ENCODE measurements at places on chromosomes 7 and 10.

GRCh38 chr10:122060250-122060649 is 71.3 kb downstream of the TACC2 start:
- no peak for DNase-seq

DNA sequence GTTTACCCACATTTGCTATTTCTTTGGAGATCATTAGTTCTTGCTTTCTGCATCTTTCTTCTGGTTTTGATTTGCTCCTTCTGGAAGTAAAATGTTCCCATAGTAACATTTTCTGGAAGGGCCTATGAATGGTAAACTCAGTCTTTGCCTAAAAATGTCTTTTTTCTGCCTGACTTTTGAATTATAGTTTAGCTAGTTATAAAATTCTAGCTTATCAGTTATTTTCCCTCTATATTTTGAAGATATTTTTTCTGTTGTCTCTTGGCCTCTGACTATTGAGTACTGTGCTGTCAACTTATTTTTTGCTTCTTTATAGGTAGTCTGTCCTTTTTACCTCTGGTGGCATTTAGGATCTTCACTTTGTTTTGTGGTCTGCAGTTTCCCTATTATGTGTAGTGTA is 21.6 kb upstream of the MTURN start:
- DNase-seq, result no peak

DNA sequence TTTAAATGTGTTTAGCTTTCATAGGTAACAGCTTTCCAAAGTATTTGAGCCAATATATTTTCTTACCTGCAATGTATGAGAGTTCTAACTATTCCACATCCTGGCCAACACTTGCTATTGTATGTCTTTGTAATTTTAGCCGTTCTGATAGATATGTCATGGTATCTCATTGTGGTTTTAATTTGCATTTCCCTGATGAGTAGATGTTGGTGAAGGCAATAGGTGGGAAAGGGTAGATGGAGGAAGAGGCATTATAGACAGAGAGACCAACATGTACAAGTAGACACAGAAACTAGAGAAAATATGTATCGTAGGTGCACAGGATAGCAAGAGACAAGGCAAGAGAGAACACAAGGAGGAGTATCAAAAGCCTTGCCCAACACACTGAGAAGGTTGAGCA is 54.8 kb upstream of the CCDC71L start:
- DNase-seq, result no peak

DNA sequence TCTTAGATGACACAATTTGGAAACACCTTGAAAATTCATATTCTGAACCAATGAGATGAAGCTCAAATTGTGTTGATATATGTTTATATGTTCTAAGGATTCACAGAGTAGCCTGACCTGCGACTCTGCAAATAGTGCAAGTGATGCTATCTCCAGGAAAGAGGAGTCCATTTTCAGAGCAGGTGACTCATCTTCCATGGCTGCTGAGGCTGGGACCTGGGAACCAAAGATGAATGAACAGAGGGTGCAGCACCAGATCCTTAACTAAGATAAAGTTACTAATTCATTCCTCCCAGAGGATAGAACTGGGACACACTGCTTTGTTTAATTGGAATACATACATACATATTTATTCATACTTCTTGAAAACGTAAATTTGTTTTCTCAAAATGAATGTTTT is 240.6 kb upstream of the SEMA3C start:
- no peak for DNase-seq

GRCh38 chr10:77274046-77274795 is 363.4 kb downstream of the KCNMA1 start:
- DNase-seq, result no peak

DNA sequence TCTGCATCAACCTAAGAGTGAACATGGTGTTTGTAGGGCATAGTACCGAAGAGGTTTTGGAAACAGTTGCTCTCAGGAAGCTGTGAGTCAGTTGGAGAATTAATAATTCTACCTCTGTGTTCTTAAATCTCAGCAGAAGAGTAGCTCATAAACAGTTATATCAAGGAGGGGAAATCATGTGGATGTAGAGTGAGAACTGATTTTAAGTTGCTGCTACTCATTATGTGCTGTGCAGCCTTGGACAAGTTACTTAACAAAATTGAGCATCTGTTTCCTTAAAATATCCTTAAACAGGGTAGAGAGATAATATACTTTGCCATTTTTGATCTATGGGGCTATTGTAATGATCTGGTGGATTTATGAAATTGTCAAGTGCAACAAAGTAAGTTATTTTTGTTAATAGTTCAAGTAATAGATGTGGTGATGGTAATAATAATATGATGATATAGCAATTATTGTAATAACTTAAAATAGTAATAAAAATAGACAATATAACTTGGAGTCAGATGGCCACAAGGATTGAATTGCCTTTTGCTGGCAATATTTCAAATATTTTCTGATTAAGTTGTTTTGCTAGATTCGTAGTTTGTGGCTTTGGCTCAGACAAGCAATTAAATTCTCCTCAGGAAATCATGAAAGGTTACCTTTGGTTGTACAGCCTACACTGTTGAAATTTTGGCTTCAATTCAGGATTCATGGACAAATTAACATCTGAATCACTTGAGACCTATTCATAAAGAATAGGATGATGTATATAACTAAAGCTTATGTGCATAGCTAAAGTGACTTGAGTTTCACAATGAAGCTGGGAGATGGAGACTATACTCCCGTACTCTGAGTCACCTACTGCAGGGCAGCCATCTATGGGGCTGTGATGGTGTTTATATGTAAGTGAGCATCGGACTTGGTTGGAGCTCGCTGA is 228.5 kb downstream of the CDK14 start:
- no peak for DNase-seq

DNA sequence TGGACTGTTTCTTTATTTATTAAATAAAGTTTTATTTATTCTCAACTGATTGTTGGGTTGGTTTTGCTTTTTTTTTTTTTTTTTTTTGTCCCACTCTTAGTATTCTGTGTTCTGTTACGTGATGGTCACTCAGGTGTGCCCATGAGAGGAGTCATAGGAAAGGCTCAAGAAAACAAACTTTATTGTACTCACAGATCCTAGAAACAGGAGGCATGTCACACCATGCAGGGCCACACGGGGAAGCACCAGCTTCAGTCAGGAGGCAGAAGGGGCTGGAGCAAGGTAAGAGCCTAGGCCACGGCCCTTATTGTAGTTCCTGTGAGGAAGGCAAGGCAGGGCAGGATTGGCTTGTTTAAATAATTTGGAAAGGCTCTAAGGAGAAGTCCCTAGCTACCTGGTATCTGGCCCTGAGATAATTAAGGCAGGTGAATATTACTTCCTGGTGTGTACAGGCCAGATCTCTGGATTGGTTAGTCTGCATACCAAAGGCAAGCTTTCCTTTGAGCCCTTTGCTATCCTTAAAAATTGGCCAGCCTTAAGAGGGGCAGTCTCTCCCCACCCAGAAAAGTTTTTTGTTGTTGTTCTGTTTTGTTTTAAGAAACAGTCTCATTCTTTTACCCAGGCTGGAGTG is 8.3 kb downstream of the ATOH7 start:
- no peak for DNase-seq

GRCh38 chr10:66575251-66575855 is 350.5 kb upstream of the LRRTM3 start:
- DNase-seq, result no peak

GRCh38 chr7:50292763-50293162 is 11.8 kb upstream of the IKZF1 start:
- no peak for DNase-seq

DNA sequence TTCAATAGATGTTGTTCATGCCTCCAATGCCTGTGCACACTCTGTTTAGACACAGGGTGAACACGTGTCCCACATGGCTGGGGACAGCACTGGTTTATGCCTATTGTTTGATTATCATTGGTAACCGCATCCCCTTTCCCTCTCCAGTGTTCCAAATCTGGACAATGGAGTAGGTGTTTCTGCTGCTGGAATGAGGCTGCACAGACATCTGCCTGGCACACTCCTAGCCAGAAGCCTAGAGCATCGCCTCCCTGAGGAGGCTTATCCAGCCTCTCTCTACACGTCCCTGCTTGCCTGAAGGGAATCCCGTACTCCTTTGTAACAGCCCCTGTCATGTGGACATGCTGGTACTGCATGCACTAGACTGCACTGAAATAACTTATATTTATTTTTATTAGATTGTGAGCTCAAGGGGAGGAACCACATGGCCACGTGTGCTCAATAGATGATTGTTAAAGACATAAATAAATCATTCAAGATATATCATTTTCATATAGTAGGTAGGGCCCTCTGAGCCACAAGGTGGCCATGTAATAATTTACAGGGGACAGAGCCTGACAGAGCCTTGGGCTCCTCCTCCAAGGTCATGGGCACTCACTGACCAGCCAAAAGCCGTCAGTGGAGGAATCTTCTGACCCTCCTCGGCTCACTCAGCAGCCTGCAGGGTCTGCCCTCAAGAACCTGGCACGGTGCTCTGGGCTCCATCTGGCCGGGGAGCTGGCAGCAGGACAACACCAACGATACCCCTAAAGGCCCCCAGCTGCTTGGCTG is 310.9 kb upstream of the ZNF32 start:
- no peak for DNase-seq

- no peak for DNase-seq
Observed at GRCh38 chr7:132317701-132318351, 258.4 kb downstream of the PLXNA4 start.

- DNase-seq, result no peak
Observed at GRCh38 chr10:27019827-27020226, 80.5 kb downstream of the ANKRD26 start.

GRCh38 chr10:3968727-3969126 is 183.7 kb upstream of the KLF6 start:
- no peak for DNase-seq

- DNase-seq, result no peak
Observed at GRCh38 chr10:49534670-49535381, 4.1 kb downstream of the ERCC6 start.

DNA sequence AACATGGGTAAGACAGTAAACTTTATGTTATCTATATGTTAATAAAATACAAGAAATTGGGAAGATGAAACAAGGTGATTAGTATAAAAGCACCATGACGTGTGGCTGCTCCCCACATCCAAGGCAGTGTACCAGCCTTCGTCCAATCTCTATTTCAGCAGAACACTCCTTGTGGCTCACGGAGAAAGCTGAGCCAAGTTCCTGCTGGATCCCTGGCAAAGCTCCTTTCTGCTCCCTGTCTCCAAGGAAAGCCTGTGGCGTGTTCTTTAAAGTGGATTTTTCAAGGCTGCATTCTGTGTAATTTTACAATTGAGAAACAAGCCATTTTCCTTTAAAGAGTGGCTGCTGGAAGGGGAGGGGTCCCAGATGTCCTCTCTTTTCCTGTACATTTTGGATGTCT is 467.3 kb downstream of the PTPRN2 start:
- DNase-seq, result no peak

DNA sequence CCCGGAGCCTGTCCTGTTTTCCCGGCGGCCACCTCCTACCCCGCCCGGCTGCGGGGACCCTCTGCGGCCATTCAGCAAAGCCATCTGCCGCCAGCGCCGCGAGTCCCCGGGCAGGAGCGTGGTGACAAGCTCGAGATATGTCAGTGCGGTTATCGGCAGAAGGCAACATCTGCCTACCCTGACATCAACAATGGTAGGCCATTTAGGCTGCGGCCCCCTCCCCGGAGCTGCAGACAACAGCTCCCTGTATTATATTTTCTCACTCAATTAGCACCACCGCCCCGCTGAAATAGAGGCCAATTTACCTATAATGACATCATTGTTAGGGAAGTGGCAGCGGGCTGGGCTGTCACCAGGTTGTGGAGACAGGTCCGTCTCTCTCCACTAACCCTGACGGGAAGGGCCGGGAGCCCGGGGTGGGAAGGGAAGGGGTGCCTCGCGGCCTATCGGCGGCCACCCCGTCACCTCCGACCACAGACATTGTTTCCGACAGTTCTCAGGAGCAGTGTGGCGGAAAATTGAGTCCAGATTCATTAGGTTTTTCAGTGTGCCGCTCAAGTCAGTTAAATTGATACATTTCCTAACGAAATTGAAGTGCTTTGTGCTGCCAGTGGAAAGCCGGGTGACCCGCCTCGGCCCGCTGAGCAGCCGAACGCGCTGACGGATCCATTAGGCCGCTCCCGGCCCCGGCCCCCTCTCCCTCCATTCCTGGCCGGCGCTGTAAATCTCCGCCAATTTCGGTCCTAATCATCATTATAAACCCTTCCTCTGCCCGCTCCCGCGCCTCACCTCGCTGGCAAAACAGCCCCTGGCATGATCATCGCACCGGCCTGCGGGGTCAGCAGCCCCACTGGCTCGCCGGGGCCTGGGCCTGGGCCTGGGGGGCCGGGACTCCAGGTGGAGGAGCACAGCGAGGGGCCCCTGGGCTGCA is 43.0 kb downstream of the UNCX start:
- no peak for DNase-seq

DNA sequence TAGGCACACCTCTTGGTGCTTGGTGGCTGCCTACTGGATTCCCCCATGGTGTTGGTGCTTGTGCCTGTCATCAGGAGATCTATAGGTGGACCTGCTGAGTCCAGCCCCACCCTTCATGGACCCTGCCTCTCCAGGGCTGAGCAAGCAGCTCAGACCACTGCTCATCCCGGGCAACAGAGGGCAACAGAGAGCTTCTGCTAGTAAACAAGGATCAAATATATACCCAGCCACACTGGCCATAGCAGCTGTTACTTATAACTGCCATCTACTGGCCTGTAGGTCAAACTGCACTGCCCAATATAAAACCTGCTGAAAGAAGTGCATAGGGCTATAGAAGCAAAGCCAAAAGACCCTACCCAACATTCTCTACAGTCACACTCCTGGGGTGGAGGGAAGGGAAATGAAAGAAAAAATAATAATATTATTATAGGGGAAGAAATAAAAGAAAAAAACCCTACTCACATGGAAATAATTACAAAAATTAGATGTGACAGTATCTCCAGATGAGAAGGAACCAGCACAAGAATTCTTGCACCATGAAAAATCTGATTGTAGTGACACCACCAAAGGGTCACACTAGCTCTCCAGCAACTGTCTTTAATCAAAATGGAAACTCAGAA is 54.9 kb upstream of the ZNF800 start:
- DNase-seq, result peak; percentile 21

DNA sequence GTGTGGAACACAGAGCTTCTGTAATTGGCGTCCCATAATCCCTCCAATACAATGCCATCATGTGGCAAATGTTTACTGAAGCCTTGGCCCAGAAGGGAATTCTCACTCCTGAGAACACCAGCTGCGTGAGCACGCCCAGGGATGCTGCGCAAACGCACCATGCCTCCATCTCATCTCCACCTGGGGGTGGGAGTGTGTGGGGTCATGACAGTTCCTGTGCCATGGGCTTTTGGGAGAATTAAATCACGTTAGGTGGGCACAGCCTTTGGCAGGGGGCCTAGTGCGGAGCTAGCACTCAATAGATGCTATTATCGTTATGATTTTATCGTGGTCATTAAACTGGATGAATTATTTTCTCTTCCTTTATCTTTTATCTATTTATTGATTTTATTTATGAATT is 15.8 kb downstream of the WDFY4 start:
- no peak for DNase-seq

GRCh38 chr10:128130051-128130450 is 3.8 kb upstream of the MKI67 start:
- DNase-seq, result no peak

Measured in stimulated activated CD8-positive, alpha-beta memory T cell treated with anti-CD3 and anti-CD28 coated beads, Interleukin-4, amount 100 ng/mL, for 1 hour (primary cell).